Activated CD8-positive, alpha-beta T cell treated with anti-CD3 and anti-CD28 coated beads, Interleukin-2, amount 10 ng/mL, durations not matched to agents 7 days and 5 days (primary cell): ENCODE measurements at places on chromosomes 2 and 18. TPM values are rescaled to one million over a fixed set of nuclear protein-coding genes. Genes with fewer than 3 reads are reported as not detected.

Gene CCDC102B
- 1.7 TPM for total RNA-seq

DNA sequence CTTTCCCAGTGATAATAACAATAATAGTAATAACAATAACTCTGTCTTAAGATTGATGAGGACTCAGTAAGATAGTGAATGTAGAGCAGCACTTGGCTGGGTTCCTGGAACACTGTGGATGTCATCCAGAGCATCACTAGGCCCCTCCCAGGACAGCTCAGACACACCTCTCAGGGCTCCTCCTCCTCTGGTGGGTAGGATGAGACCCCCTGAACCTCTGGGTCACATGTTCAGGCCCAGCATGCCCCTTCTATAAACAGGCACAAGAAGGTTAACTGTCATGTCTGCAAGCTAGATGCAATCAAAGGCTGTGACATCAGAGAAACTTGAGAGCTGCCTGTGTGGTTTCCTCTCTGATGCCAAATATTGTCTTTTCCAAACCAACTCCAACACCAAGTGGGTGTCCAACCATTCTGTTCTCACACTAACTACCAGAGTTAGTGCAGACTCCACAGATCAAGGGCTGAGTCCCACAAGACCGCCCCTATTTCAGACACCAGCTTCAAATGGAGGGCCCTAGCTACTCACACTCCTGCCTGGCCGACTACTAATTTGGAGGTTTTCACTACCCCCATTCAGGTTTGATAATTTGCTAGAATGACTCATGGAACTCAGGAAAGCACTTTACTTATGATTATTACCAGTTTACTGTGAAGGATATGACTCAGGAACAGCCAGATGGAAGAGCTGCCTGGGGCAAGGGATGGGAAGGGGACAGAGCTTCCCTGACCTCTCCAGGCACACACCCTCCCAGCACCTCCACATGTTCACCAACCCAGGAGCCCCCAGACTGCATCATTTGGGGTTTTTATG, 46.4 kb upstream of the BZW1 start:
- DNase-seq, result peak; percentile 27

Gene PSMA8
- total RNA-seq, result 1.2 TPM

Gene DOK6
- not detected for total RNA-seq

DNA sequence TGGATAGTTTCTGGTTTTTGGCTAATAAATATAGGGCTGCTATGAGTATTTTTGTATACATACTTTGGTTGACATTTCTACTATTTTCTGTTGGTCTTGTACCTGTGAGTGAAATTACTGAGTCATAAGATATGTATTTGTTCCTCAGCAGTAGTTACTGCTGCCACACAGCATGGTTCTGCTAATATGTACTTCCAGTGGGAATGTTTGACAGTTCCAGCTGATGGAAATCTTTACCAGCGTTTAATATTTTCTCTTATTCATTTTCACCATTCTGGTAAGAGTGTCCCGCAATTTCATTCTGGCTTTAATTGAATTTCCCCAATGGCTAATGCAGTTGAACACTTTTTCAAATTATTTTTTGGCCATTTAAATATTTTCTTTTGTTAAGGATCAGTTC, 57.9 kb upstream of the IL1R1 start:
- DNase-seq, result no peak

Gene MREG
- total RNA-seq, result 12.1 TPM

Gene SIX3
- 0.10 TPM for total RNA-seq

DNA sequence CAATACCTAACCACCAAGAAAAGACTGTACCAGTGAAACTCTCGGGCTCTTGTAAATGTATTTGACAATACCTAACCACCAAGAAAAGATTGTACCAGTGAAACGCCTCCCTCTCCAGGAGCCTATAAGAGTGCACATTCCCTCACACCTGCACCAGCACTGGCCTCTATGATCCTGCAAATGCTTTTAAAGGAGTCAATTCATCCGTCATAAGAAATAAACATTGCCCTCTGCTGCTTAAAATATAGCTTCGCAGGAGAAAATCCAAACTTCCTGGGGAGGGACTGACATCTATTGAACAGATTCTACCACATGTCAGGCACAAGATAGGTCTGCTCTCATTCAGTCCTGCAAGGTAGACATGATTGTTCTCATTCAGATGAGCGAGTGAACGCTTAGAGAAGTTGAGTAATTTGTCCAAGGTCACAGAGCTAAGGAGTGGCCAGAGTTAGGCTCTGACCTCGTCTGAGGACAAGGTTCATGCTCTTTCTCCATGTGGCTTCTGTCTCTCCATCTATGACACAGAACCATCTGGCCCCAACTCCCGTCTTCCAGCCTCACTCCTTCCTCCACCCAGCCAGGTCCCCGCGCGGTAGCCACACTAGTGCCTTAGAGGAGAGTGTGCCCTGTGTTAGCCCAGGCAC, 38.7 kb downstream of the MCFD2 start:
- DNase-seq, result no peak

GRCh38 chr2:227164763-227165291, 403 bp downstream of the COL4A3 start:
- peak; percentile 48 for DNase-seq

Gene NPPC
- total RNA-seq, result 1.8 TPM

DNA sequence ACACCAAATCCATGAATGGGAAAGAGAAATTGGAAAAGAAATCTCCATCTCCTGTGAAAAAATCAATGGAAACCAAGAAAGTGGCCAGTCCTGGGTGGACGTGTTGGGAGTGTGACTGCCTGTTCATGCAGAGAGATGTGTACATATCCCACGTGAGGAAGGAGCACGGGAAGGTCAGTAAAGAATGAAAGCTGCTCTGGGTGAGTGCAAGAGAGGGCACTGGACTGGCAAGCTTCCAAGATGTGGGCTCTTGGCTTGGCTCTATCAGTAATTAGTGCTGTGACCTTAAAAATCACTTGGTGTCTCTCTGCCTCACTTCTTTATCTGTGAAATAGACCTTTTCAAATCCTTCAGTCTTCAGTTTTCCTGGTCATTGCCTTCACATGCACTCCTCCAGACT, 89.0 kb downstream of the ZNF532 start:
- no peak for DNase-seq

GRCh38 chr2:200905618-200906296, 16.6 kb downstream of the NIF3L1 start:
- DNase-seq, result peak; percentile 69

DNA sequence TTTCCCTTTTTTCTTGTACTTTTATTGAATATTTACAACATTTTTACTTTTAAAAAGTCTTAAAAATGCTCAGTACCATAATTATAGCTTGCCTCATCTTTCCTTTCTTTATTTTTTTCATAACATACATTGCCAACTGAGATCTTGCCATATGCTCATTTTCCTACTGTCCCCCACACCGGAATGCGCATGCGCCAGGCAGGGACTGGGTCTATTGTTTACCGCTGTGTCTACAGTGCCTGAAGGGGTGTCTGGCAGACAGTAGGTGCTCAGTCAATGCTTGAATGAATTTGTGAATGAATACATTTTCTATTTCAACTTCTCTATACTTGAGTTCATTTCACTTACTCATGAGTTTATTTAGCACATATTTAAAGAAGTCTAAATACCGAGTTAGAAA, 158.0 kb downstream of the CYP26B1 start:
- no peak for DNase-seq

DNA sequence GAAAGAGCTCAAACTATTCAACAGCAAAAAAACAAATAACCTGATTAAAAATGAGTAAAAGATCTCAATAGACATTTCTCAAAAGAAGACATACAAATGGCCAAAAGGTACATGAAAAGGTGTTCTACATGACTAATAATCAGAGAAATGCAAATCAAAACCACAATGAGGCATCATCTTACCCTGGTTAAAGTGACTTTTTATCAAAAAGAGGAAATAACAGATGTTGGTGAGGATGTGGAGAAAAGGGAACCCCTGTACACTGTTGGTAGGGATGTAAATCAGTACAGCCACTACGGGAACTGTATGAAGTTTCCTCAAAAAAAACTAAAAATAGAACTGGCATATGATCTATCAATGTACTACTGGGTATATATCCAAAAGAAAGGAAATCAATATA, 39.8 kb upstream of the TMEM163 start:
- no peak for DNase-seq

Gene AQP4
- total RNA-seq, result not detected

GRCh38 chr18:69840445-69840844, 107.2 kb downstream of the CD226 start:
- DNase-seq, result no peak

DNA sequence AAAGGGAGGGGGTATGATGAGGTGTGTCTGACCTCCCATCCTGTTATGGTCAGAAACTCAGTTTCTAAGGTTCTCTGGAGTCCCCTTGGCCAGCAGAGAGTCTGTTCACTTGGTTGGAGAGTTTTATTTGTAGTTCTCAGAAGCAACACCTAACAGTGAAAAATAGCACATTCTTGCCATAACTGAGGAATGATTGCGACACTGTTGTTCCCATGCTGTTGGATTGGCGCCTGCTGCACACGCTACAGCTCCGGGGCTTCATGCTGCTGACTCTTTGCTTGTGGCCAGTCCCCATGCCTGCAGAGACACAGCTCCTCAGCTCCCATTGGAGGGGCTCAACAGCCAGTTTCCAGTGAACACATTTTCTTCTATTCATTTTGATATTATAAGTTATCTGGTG, 42.1 kb downstream of the TPGS2 start:
- no peak for DNase-seq

Gene PARD6G
- total RNA-seq, result not detected

- DNase-seq, result peak; percentile 41
These were observed 88.8 kb upstream of the ASB18 start for GRCh38 chr2:236352761-236353593.

DNA sequence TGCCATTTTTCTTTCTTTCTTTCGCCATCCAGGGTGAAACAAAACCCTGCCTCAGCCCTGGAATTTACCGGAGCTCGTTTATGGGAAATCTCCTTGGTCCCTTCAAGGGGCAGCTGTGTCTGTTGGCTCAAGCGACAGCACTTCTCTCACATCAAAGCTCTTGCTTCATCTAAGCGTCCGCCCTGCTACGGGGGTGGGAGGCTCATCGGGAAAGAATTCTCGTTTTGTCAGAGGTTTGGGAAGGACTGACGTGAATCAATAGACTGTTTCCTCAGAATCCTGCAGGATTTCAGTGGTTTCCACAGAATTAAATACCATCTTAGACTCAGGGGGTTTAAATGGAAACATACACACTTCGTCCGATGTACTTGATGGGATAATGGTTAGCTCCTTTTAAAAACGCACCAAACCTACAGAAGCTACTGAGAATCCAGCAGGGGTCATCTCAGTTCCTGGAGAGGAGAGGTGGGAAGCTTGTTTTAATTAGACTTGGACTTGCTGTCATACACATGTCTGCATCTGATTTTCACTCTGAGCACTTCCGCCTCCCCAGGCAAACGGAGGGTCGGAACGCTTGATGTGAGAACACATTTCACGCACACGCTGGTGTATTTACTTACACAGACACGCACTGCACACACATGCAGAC, 91.6 kb downstream of the ASB1 start:
- DNase-seq, result no peak

- no peak for DNase-seq
These were observed 122.7 kb upstream of the GCFC2 start for GRCh38 chr2:75833386-75833785.

DNA sequence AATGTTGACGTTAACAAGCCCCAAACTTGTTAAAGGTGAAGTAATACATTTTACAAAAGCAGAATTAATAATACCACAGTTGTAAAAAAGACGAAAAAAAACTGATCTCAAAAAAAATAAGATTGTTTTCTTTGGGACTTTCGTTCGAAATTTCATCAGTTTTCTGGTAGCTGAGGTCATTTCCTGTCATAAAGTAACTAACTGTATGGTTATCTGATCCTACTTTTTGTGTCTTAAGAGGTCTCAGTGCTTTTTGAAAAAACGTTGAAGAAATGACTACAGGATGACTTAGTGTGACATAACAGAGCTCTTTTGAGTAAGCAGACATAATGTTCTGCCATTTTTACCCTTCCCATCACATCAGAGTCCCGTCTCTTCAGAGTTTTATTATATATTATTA, 79.3 kb downstream of the BIRC6 start:
- DNase-seq, result no peak

GRCh38 chr18:70121842-70122241, 83.6 kb downstream of the RTTN start:
- no peak for DNase-seq

DNA sequence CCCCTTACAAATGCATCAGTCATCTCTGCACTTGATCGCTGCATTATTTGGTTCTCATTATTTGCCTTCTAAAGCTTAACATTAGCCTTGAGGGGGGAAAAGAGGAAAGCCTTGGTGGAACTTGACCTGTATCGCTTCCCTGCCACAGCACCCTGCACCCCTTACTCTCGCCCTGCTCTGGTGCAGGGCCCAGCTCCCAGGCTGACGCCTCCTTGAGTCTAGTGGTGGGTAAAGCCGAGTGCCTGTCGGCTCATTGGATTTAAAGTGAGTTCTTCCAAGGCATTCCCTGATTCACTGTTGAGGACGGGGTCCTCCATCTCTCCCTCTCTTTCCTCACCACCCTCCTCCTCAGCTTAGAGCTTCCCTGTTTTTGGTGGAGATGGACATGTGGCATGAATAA, 145.0 kb upstream of the GYPC start:
- DNase-seq, result no peak

Gene IL36RN
- not detected for total RNA-seq

Gene SULT1C2
- total RNA-seq, result not detected

Gene PFN4
- not detected for total RNA-seq
